ENCODE measurements at places on chromosomes 6 and 20.

GRCh38 chr20:15187612-15188011 lies 850.2 kb upstream of the FLRT3 start:
- H3K4me1 ChIP-seq: no peaks in the 10 kb centered on the region
- H3K4me3 ChIP-seq: no peak overlapping the region
- DNase-seq: no peak
- no peak overlapping the region for H3K27ac ChIP-seq

DNA sequence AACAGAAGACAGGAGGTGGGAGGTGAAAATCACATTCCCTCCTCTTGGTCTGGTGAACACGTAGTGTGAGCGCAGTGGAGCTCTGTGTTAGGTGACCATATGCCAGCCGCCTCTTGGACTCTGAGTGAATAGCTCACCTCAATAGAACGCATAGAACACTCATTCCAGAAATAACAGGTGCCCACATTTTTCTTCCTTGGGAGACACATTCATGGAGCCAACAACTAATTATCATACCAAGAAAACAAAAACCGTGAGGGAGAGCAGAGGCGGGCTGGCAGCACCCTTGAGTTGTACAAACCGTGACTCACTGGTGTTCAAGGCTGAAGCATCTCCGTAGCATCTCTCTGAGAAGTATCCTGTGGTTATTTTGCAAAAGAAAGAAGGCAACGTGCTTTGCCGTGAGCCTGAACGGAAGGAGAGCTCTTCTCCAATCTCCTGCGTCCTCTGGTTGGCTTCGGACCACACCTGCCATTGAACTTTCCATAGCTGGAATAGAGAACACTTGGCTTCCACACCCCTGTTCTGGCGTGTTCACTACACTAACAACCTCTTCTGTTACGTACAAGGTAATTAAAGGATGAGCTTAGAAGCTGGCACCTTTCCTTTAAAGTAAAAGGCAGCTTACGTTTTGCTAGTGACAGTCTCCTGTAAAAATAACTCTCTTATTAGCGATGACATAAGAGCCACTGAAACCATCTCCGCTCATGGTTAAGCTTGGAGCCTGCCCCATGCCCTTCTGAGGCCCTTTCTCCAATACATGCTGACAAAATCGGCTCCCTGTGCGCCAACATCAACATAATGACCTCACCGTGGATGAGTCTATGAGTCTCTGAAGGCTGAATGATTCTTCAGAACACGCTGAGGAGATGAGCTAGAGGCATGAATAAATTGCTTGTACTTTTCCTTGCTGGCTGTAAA lies 30.2 kb upstream of the SGK1 start:
- peak overlapping the region; percentile 15 for H3K4me3 ChIP-seq
- H3K36me3 ChIP-seq: no peaks in the 10 kb centered on the region
- DNase-seq: peak; percentile 75

DNA sequence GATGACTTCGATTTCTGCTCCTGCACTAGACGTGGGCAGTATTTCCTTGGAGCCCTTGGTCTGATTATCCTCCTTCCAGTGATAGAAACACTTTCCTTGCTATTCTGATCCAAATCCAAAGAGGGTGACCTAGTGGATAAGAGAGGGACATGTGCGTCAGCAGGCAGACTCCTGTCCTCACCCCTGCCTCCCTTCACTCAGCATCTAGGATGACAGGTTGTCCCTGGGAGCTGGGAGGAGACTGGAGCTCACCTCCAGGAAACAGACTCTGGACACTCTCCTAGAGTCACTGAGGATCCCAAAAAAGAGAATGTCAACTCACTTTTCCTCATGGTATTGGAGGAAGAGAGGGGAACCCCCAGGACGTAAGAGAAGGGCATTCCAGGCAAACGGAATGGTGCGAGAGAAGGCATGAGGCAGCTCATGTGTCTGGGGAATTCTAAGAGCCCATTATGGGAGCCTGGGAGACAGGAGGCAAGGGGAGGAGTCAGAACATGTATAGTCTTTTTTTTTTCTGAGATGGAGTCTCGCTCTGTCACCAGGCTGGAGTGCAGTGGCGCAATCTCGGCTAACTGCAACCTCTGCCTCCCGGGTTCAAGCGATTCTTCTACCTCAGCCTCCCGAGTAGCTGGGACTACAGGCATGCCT lies 2.2 kb downstream of the C20orf173 start:
- no peak for DNase-seq
- H3K27ac ChIP-seq: no peak overlapping the region
- H3K36me3 ChIP-seq: no peaks in the 10 kb centered on the region
- H3K4me1 ChIP-seq: no peaks in the 10 kb centered on the region
- H3K4me3 ChIP-seq: no peak overlapping the region

DNA sequence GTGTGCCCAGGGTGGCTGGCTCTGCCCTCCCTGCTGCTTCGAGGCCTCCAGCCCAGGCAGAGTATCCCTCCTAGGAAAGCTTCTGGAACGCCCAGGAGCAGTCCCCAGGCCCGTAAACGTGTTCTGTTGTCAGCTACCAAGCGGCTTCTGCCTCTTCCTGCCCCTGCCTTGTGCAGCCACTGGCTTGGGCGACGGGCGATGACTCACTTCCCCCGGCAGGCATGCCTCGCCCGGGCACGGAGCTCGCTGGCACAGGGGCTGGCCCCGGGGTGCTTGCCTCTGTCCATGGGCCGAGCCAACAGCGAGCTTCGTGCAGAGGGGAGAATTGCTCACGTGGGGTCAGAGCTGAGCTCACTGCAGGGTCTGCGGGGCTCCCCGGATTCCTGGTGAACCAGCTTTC lies 86.7 kb upstream of the THBS2 start:
- H3K4me3 ChIP-seq: no peak overlapping the region
- H3K27ac ChIP-seq: no peak overlapping the region
- H3K27me3 ChIP-seq: no peaks in the 10 kb centered on the region
- no peaks in the 10 kb centered on the region for H3K4me1 ChIP-seq

DNA sequence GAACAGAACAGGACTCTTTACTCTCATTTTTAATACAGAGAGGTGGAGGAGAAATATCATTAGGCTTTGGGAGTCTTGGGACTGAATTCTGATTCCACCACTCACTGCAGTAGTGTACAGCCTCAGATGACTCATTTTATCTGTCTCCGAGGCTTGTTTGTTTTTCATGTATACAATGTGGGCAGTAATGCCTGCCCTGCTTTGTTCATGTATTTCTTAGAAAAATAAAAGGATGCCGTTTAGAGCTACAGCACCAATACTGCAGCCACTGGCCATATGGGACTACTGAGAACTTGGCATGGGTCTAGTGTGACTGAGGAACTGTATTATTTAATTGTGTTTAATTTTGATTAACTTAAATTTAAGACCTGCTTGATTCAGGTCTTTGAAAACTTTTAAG lies 41.2 kb upstream of the JAG1 start:
- H3K36me3 ChIP-seq: no peaks in the 10 kb centered on the region
- no peaks in the 10 kb centered on the region for H3K4me1 ChIP-seq
- no peak overlapping the region for H3K27ac ChIP-seq
- H3K27me3 ChIP-seq: no peaks in the 10 kb centered on the region

- no peak overlapping the region for H3K27ac ChIP-seq
- H3K36me3 ChIP-seq: no peaks in the 10 kb centered on the region
- DNase-seq: no peak
- H3K27me3 ChIP-seq: no peaks in the 10 kb centered on the region
- no peak overlapping the region for H3K4me3 ChIP-seq
These were observed 99.2 kb downstream of the OR2B2 start for GRCh38 chr6:27812805-27813492.

- no peaks in the 10 kb centered on the region for H3K36me3 ChIP-seq
- DNase-seq: no peak
- H3K4me3 ChIP-seq: no peak overlapping the region
- H3K27me3 ChIP-seq: no peaks in the 10 kb centered on the region
- no peak overlapping the region for H3K27ac ChIP-seq
- H3K4me1 ChIP-seq: peaks cover 4% of the 10 kb centered on the region
These were observed 6.4 kb downstream of the SCAND1 start for GRCh38 chr20:35947907-35948306.

DNA sequence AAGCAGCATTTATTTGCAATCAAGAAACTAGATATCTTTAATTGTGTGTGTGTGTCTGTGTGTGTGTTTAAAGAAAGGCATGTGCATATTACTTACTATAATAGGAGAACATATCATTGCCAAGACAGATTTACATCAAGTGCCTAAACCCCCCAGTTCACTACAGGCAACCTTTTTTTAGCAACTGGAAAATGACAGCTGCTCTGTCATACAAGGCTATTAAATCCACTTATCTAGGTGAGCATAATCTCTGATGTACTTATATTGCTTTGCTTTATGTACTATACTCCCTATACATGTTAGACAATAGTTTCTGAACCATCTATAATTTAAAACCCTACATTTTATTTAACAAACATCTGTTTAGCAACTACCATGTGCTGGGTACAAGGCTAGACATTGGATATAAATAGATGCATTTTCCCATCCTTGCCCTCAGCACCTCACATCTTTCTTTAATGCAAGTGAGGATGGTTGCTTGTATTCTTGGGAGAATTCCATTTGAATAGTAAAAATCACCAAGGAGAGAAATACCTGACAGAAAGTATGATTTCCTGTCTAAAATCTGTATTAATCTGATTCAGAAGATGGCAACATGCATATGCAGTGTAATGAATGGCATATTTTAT lies 398.3 kb downstream of the LAMA2 start:
- no peak for DNase-seq
- H3K27ac ChIP-seq: no peak overlapping the region
- no peaks in the 10 kb centered on the region for H3K27me3 ChIP-seq
- H3K36me3 ChIP-seq: no peaks in the 10 kb centered on the region

GRCh38 chr6:43292763-43293318 lies 5.2 kb upstream of the SLC22A7 start:
- no peak overlapping the region for H3K27ac ChIP-seq
- DNase-seq: no peak
- no peaks in the 10 kb centered on the region for H3K4me1 ChIP-seq
- H3K27me3 ChIP-seq: no peaks in the 10 kb centered on the region
- no peak overlapping the region for H3K4me3 ChIP-seq
